ENCODE measurements at places on chromosomes 11 and 22.

GRCh38 chr11:117673602-117674001, 123.4 kb downstream of the DSCAML1 start:
- DNase-seq, result no peak

- no peak for DNase-seq
Observed at GRCh38 chr11:95282291-95282751, 51.3 kb upstream of the SESN3 start.

DNA sequence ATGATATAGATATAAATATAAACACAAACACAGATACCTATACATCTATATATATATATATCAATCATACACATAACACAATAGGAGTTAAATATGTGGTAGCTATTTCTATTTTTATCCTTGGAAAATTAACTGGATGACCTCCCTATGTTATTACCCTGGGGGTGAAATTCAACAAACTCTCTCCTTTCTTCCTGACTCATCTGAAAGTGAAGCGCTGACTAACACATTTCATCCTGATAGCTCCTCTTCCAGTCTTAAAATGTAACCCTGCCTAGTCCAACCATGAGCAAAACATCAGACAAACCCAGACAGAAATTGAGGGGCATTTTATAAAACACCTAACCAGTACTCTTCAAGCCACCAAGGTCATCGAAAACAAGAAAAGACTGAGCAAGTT, 220.6 kb upstream of the ISX start:
- DNase-seq, result no peak

GRCh38 chr11:130160498-130161155, 1.0 kb downstream of the ST14 start:
- no peak for DNase-seq

GRCh38 chr11:19868871-19869270, 156.2 kb downstream of the NAV2 start:
- DNase-seq, result no peak

GRCh38 chr11:130600139-130600538, 151.7 kb downstream of the ADAMTS15 start:
- no peak for DNase-seq

DNA sequence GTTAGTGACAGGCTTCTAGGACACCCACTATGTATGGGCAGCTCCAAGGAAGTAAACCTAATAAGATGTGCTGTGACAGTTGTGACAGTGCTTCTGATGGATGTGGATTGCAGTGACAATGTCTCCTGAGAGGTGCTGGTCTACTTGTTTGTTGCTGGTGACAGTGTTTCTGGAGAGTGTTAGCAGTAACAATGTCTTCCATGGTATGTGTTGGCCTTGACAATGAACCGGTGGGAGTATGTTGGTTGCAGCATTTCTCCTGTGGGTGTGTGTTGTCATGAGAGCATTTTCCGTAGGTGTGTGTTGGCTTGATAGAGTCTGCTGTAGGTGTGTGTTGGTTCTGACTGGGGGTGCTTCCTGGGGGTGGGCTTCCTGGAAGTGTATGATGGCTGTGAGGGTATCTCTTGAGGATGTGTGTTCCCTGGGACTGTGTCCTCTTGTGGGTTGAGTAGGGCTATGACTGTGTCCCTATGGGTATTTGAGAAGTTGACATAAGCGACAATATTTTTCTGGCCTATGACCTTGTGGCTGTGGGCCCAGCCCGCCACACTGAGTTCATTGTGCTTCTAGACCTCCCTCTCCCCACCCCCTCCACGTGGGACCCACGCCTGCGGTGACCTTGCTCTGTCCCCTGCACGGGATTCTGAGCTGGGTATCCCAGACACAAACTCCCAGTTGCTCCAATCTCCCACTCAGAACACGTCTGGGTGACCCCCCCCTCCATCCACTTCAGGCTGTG, 1.2 kb downstream of the DCHS1 start:
- no peak for DNase-seq

DNA sequence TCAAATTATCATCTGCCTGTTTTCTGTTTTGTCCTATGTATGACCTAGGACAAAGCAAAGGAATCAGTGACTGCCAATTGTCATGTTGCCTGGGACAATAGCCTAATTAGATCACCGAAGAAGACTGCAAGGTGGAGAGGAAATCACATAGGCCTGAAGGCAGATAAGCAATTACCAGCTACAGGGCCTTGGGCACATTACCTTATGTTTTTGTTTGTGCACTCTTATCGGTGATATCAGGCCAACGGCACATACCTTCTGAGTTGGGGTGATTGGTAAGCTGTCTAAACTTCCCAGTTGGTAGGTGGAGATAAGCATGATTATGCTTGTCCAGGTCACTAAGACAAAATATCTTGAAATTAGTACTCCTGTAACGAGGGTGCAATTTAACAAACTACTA, 58.1 kb upstream of the FAM181B start:
- DNase-seq, result no peak

DNA sequence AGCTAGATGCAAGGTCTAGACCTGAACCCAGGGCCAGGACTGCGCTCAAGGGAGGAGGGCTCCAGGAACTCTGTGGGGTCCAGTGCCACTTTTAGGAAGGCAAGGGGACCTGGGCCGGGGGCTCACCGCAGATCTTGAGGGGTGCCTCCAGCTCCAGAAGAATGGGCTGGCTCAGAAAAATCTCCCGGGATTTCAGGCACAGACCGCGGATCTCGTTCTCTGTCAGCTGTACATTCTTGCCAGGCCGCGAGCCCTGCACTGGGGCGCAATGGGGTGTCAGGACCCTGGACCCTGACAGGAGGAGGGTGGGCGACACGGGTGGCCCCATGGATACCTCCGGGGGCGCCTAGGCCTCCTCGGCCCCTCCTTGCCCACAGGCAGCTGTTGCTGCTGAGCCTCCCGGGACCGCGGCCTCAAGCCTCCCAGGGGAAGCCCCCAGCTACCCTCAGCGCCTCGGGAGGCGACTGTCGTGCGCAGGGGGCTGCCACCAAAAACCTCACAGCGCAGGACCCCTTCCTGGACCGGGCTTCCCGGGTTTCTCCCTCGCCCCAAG, 640 bp downstream of the PPP1CA start:
- DNase-seq, result no peak

DNA sequence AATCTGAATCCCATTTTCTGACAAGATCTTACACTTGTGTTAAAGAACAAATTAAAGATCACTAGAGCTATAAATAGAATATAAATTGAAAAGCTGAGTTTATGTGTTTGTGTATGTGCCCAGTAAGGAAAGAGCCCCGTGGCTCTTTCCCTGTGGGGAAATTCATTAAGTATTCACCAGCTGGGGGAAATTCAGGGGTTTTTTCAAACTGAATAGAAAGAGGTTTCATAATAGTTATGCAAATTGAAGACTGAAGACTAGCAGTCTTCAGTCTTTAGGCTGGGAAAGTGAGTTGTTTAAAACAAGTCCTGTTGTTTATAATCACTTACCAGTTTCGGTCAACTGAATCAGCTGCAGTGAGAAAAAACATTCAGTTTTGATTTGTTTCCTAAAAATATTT, 11.3 kb upstream of the MS4A7 start:
- DNase-seq, result no peak
